ENCODE measurements at places on chromosomes 5 and 9.

GRCh38 chr9:135253305-135254004, 166.0 kb downstream of the OLFM1 start:
- no peak for DNase-seq

- peak; percentile 23 for DNase-seq
Measured at GRCh38 chr5:54867310-54867944, 118.0 kb downstream of the ESM1 start.

DNA sequence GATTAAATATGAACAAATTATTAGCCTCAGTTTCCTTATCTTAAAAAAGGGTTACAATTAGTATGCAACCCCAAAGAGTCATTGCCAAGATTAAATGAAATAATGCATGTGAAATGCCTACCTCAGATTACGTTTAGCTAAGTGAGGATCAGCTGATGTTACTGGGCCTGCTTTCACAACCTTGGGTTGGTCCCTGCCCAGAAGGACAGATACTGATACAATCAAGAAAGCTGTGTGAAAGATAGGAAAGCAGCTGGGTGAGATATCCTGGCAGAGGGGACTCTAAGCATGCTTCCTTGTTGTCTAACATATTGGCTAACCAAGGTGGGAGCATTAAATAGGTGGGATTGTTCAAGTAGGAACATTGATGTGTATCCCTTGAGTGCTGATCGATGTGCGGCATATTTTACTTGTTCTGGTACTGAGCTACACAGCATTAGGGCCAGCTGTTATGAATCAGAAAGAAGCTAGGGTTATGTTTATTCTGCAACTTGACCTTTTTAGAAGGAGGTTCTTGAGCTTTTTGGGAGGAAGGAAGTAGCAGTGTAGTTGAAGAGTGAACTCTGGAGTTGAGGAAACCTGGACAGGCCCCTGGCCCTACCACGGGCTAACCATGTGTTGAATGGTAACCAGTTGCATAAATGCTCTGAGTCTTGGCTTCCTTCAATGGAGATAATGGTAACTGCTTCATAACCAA, 28.9 kb downstream of the SNX24 start:
- DNase-seq: no peak

DNA sequence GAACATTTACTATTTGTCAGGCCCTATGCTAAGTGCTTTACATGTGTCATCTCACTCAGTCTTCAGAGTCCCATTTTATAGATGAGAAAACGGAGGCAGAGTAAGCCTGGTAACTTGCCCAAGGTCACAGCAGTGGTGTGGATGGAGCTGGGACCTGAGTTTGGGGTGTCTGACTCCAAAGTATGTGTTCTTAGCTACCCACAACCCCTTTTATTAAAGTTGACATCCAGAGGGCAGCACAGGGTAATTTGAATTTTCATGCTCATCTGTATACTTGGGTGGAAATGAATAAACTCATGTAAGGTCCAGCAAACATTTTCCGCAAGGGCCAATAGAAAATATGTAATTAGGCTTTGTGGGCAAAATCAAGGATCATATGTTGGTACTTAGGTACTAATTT, 93.4 kb upstream of the SLC25A48 start:
- DNase-seq: no peak

DNA sequence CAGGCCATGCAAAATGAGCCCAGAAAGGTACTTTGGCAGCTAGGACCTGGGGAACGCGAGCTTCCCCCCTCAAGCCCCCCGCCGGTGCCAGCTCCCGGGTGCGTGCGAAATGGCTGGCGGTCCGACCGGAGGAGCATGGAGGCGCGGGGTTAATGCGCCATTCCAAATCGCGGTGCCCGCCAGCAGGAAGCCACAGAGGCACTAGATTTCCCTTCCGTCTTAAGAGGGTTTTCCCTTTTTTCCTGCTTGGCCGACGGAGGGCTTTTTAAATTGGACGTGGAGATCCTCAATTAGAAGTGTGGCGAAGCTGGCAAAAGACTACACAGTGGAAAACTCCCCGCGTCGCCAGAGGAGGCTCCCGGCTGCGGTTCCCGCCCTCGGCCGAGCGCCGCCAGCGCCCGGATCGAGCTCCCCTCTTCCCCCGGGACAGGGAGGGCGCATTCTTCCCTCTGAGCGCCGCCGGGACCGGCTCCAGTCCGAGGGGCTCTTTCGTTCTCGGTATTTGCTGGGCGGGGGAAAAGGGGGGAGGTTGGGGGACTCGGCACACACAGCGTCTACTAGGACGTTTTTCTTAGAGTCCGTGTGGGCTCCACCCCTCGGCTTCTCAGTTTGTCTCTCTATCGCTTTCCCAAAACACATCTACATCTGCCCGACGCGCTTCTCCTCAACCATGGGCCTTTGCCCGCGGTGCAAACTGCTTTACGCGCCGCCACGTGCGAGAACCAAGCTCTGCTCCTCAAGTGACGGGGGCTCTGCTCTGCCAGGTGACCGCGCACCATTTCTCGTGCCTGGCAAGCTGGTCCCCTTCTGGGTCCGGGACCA, 3.0 kb downstream of the GDNF start:
- peak; percentile 19 for DNase-seq

DNA sequence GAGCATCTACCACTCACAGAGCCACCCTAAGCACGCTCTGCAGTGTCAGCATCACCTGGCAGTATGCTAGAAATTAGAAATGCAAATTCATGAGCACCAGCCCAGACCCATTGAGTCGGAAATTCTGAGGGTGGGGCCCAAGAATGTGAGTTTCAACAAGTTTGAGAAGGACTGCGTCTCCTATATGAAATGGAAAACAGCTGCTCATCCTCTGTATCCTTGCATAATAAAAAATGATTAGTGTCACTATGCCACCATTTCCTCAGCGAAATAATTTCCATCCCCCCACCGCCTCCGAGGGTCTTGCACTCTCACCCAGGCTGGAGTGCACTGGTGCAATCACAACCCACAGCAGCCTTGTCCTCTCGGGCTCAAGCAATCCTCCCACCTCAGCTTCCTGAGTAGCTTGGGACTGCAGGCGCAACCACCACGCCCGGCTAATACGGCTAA, 1.3 kb upstream of the IQGAP2 start:
- DNase-seq: no peak

DNA sequence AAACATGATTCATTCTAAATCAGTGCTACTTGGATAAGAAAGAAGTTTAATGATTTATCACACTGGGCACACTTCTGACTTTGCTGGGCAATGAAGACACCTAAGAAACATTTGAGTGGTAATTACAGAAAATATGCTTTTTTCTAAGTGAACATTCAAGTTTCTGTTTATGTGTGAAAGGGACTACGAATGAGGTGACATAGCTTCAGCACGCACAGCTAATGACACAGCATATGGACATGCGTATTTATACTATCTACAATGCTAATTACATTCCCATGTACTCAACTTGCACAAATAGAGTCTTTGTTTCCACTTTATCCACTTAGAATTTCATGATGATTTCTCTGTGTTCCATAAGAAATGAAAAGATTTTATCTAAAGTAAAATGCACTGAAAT, 40.6 kb downstream of the FREM1 start:
- no peak for DNase-seq

DNA sequence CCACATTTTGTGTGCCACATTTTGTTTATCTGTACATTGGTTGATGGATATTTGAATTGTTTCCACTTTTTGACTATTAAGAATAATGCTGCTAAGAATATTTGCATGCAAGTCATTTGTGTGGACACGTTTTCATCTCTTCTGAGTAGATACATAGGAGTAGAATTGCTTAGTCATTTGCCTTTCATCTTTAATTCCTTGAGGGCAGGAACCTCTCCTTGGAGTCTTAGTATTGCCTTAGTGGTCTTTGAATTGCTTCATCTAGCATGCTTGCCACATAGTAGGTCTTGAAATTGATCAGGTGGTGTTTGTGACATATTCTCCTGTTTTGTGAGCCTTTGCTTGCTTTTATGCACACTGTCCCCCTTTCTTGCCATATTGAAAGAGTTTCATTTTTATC, 128.5 kb downstream of the NR3C1 start:
- DNase-seq: no peak

GRCh38 chr9:107219486-107220077, 63.5 kb upstream of the RAD23B start:
- DNase-seq: peak; percentile 23

GRCh38 chr9:35728041-35728971, 3.7 kb downstream of the TLN1 start:
- no peak for DNase-seq

GRCh38 chr5:140225396-140225795, 50.4 kb downstream of the CYSTM1 start:
- no peak for DNase-seq

GRCh38 chr5:173324115-173325001, 3.9 kb downstream of the STC2 start:
- peak; percentile 76 for DNase-seq

DNA sequence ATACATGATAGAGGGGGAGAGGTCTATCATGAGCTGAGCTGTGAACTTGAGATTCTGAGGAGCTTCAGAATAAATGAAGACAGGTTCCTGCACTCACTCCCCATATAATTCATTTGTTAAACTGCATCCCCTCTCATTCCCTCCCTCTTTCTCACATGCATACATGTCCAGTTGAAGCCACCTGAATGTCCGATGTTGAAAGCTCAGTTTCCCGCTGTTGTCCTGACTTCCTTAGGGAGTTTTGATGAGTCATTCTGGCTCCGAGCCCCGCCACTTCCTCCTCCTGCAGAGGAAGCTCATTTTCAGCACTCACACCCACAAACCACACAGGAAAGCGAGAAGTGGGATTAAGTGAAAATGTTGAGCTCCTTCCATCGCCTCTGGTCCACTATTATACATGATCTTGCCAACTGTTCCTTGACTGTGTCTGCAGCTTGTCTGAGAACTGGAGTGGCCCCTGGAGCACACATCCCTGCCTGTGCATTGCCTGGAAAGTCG, 121.2 kb downstream of the CEMIP2 start:
- DNase-seq: peak; percentile 1

GRCh38 chr9:91062281-91062680, 260.7 kb downstream of the SYK start:
- DNase-seq: no peak

DNA sequence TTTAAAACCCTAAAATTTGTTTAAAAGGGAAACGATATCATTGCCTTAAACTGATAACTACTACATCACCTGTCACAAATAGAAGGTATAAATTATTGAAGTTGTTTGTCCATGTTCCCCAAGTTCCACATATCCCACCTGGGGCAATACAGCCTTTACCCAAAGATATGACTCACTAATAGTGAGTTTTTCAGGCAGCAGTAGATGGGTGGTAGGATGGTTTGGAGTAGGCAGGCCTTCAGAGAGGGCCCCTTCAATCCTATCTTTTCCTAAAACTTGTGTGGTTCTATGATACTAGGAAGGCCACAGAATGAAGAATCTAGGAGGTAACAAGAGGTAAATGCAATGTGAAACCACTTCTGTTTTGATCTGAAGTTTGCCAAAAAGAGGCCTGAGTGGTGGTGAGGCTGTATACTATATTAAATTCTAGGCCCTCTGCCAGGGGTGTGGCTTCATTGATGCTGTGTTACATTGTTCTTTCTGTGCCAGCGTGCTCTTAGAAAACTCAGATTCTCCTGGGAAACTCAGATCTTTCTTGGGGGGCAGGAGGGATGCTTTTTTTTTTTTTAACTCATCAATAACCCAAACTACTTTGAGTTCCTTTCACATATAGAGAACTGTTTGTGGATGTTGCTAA, 7.2 kb downstream of the CYSTM1 start:
- peak; percentile 60 for DNase-seq

GRCh38 chr5:110354311-110354710, 372.2 kb downstream of the TMEM232 start:
- DNase-seq: no peak

- no peak for DNase-seq
Measured at GRCh38 chr5:137995077-137995748, 37.7 kb downstream of the FAM13B start.

- no peak for DNase-seq
Measured at GRCh38 chr9:76433836-76434235, 25.1 kb upstream of the GCNT1 start.

DNA sequence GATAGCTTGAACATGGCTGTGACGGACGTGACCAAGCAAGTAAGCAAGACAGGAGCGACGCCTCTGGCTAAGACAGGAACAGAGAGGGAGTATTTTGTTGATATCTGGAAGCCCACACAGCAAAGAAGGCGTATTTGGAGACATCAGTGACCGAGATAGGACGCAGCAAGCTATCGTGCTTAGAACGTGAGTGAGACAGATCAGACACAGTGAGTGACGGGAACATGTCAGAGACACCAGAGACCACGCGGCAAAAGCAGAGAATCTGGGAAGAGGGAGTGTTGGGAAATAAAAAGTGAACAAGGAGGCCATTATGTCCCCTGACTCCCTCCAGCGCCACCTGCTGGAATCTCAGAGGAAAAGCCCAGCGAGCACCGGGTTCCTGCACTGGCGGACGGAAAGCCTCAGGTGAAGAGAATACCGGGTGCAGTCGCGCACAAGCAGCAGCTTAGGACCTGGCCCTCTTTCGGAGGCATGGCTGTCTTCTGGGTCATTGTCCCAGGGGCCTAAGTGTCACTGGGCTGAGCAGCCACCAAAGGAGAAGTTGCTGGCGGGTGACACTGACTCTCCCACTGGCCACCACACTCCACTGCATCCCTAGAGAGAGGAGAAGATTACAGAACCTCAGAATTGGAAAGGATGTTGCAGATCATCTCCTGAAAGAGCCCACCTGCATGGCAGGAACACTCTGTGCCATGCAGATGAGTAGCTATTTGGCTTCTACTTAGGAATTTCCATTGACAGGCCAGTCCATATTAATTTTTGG, 99.1 kb downstream of the FBXO38 start:
- no peak for DNase-seq

DNA sequence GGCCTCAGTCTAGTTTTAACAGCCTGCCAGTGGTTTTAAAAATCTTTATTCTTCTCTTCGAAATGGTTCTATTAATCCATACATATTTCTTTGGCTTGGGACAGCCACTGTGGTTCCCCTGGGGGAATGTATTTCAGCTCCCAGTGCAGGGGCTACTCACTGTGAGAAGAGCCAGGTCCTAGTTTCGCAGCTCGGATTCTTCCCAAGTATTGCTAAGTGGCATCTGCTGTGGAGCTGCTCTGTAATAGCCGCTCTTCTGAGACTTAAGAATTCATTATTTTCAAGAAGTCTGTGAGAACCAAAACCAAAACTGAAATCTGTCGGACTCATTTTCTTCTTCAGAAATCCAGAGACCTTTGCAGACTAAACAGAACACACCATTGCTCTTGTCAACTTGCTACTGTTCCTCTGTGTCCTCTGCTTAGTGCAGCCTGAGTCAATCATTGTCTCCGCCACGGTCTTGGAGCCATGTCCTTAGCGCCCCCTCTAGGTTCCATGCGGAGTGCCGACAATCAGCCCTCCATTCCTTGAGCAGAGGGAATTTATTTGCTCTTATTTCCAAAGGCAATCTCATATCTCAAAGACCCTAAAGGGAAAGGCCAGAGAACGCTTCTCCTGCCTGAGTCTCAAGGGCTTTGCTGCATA, 478.2 kb downstream of the SPATA31D1 start:
- DNase-seq: no peak

DNA sequence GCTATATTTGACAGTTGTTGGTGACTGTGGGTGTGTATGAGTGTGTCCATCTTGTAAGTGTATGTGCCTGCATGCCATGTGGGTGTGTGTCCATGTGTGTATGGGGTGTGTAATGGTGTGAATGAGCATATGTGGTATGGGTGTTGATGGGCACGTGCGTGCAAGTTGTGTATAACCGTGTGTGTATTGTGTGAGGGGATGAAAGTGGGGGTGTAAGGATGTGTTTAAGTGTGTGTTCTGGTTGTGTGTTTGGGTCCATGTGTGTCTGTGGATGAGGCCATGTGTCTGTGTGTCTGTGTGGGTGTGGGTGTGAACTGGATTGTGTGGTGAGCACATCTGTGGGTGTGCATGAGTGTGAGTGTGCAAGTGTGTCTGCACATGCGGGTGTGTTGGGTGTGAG, 5.9 kb upstream of the FAM78A start:
- DNase-seq: no peak

GRCh38 chr5:18281947-18282581, 647.8 kb downstream of the TAF11L14 start:
- no peak for DNase-seq

Measured in DMS79 treated with DMSO at 0.1 percent for 48 hours (cell line).